ENCODE measurements at places on chromosomes 12 and 14.

DNA sequence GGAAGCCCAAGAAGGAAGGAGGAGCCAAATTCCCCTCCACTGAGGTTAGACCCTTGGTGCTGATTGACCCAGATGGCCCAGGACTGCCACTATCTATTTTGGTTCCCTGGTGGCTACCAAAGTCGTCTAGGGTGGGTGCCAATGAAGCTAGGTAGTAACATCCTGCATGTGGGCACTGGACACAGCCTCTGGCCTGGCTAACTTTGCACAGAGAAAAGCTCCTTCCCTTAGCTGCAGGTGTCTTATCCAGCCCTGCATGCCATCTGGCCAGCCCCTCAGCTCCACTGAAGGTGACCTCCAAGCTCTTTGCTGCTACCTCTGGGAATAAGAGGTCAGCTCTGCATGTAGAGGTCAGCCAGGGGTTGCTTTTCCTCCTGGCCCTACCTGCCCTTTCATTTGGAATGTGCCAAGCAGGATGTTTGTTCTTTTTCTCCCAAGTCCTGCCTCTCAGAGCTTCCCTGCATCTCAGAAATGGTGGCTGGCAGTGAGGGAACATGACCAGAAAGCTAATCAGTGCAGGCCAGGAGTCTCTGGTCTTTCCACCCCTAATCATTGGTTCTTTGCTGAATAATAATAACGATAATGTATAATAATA is 34.0 kb downstream of the JDP2 start:
- DNase-seq = no peak

DNA sequence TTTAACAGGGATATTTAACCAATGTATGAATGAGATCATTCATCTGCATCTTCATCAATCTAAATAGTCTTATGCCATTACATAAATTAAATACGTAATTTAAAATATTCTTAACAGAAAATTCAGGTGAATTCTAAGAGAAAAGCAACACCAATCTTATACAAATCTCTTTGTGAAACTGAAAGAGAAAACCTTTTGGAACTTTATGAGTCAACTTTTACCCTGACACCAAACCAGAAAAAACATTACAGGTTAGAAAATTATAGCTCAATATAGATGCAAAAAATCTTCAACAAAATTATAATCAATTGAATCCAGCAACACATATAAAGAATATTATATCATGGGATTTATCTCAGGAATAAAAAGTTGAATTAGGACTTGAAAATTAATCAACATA is 3.4 kb downstream of the GLIPR1L1 start:
- DNase-seq = no peak

GRCh38 chr12:124006846-124007713 is 34.1 kb downstream of the ZNF664 start:
- no peak for DNase-seq

GRCh38 chr14:21804981-21805380 is 131.4 kb upstream of the OR4E1 start:
- no peak for DNase-seq

GRCh38 chr12:16282978-16283377 is 5.5 kb upstream of the SLC15A5 start:
- no peak for DNase-seq

GRCh38 chr12:30926243-30927221 is at the start of gene TSPAN11:
TSS of gene TSPAN11 (plus strand) at chr12:30926748. CDS start at chr12:30953992, 27,244 bp downstream.
- DNase-seq = no peak

DNA sequence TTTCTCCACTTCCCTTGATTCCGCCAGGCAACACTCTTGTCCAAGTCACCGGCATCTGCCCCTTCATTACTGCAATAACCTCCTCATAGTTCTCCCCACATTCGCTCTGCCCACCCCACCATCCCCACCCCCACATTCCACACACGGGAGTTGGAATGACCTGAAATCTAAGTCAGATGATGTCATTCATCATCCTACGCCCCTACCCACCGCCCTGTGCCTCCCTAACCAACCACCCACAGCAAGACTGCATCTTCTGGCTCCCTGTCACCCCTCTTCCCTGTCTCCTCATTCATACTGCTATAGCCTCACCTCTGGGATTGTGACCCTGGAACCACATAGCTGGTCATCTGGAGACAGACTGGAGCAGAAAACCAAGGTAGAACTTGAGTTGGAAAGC is 7.9 kb upstream of the PWP1 start:
- DNase-seq = no peak

GRCh38 chr12:11822081-11822834 is 172.8 kb downstream of the ETV6 start:
- DNase-seq = no peak

- DNase-seq = no peak
Observed at GRCh38 chr12:129184127-129184928, 331.1 kb downstream of the GLT1D1 start.

GRCh38 chr12:80313209-80313608 is 130.8 kb upstream of the PTPRQ start:
- DNase-seq = no peak

GRCh38 chr12:100674036-100674888 is 100.8 kb downstream of the GAS2L3 start:
- DNase-seq = no peak

DNA sequence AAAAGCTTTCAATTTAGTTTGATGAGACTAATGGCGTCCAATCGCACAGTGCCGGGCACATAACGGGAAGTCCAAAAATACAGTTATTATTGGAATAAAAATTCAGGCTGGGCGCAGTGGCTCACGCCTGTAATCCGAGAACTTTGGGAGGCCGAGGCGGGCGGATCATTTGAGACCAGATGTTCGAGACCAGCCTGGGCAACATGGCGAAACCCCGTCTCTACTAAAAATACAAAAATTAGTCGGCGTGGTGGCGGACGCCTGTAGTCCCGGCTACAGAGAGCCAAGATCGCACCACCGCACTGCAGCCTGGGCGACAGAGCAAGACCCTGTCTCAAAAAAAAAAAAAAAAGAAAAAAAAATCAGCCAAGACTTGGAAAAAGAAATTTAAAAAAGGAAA is 1.2 kb upstream of the FKBP4 start:
- no peak for DNase-seq

- DNase-seq = no peak
Observed at GRCh38 chr12:20507056-20507455, 138.7 kb downstream of the PDE3A start.

DNA sequence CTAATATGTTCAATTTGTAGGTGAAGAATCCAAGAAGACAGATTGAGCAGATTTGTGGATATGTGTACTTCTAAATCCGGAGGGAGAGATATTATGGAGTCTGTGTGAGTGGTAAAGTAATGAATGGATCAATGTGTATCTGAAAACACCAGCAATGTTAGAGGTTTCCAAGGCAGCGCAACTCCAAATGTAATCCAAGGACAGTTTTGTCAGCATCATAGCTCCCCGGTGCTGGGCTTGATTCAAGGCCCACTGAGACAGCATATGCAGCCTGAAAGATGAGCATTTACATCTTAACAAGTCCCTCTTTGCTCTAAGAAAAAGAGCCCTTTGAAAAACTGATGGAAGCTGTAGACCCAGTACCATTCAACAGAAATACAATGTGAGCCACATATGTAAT is 38.3 kb upstream of the FRMD6 start:
- DNase-seq = no peak

- DNase-seq = no peak
Observed at GRCh38 chr14:93788293-93788542, at the start of gene PRIMA1. TSS of gene PRIMA1 (minus strand) at chr14:93788485. CDS start at chr14:93787718, 767 bp downstream.

DNA sequence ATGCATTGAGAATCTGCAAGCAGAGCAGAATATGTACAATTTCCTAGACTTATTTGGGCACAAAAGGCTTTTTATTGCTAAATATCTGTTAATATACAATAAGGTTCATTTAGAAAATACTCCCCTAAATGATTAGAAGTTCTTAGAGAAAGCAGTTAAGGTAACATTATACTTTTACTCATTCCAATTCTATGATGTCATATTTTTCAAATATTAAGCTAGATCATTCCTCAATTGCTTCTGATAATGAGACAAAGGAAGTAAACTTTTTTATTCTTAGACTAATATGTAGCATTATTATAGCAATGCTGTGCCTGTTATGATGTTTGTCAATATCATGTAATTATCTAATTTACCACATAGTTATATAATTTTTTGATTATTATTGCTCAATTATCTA is 447.0 kb downstream of the SLC16A7 start:
- no peak for DNase-seq

- DNase-seq = no peak
Observed at GRCh38 chr12:2179058-2179457, 126.3 kb downstream of the CACNA1C start.

All from stimulated activated CD8-positive, alpha-beta memory T cell treated with anti-CD3 and anti-CD28 coated beads, Interleukin-7, amount 100 ng/mL, for 1 hour (primary cell).